Stimulated activated CD4-positive, alpha-beta T cell treated with anti-CD3 and anti-CD28 coated beads, Interleukin-15, amount 100 ng/mL, for 1 hour (primary cell): ENCODE measurements at places on chromosomes 1 and 21.

- DNase-seq = no peak
Measured at GRCh38 chr1:214739621-214740238, 136.7 kb downstream of the CENPF start.

DNA sequence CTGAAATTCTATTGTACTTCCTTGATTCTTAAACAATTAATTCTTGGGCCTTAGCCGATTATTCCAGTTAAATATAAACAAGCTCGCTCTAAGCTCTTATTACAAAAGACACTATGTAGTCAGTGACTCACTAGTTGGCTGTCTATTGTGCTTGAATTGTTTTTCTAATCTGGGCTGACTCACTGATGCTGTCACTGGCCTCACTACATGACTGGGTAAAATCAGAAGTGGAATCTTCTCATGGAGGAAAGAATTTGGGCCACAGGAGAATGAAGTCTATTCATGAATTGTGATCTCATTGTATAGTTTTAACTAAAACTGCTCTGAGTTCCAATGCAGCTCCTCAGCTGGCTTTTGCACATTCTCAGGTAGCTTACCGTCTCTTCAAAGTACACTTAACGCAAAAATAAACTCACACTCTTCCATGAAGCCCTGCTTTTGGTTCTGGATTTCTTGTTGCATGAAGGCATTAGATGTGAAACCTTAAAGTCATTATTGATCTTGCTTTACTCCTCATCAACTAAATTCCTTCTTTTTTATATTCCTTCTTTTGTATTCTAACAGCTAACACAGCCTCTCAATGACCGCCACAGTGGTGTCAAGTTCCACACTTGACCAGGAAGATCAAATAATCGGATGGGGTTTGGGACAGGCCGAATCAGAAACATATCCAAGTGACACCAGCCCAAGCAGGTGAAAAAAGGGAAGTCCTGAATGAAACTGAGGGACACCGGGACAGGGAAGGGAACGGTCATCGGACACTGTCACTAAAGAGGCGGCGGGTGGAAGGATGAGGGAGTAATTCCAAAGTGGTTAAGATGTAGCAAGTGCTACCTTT, 80.9 kb upstream of the LBR start:
- DNase-seq = no peak

- no peak for DNase-seq
Measured at GRCh38 chr21:27043377-27043776, 76.5 kb upstream of the ADAMTS5 start.

- no peak for DNase-seq
Measured at GRCh38 chr1:156811168-156811567, 5.5 kb downstream of the SH2D2A start.

DNA sequence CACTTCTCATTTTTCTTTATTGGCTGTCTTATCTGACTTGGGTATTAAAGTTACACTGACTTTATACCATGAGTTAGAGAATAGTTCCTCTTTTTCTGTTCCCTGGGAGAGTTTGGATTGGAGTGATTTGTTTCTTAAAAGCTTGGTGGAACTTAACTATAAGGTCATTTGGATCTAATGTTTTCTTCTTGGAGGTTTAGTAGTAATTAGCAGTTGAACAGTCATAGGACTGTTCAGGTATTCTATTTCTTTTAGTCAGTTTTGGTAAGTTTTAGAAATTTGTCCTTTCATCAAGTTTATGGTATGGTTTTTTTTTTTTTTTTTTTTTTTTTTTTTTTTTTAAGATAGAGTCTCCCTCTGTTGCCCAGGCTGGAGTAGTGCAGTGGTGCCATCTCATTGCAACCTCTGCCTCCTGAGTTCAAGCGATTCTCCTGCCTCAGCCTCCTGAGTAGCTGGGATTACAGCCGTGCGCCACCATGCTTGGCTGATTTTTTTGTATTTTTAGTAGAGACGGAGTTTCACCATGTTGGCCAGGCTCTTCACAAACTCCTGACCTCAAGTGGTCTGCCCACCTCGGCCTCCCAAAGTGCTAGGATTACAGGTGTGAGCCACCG, 6.3 kb downstream of the TTC3 start:
- no peak for DNase-seq

- no peak for DNase-seq
Measured at GRCh38 chr21:33244082-33244778, 14.5 kb downstream of the IFNAR2 start.

DNA sequence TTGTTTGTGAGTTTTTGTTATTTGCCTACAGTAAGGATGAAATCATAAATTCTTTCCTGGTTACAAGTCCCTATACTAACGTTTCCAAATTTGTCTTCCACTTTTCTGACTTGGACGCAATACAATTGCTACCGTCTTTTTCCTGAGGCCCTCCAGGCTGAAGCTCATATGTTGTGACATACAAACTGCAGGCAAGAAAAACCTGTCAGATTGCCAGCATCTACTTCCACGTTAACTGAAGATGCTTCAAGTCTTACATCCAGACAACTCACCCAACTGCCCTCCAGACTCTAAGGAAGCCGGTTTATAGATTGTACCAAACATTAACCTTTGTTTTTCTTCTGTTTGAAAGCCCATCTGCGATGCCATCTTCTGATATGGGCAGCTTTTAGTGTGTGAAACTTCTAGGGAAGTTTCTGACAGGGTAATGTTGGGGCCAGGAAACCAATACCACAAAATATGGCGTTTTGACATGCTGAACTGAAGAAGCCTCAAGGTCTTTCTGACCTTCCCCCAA, 21.4 kb upstream of the RNF11 start:
- no peak for DNase-seq

DNA sequence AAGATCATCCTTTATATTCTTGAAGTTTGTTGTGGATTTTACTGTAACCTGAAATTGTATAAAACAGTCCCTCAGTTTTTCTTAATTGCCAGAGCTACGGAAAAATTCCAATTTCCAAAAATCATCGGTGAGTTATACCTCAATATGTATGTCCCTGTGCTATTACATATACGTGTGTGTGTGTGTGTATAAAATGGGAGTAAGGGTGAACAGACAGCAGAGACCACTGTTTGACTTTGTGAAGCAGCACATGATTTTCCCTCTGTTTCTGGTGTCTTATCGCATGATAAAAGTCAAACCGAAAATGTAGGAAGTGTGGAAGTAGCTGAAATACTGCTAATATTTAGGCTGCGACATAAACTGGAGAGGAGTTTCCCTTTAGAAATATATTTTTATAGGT, 1.2 kb downstream of the OR2T1 start:
- DNase-seq = no peak

- DNase-seq = no peak
Measured at GRCh38 chr1:45518910-45519309, 2.8 kb downstream of the PRDX1 start.

GRCh38 chr1:112316254-112316913, 79.6 kb upstream of the CTTNBP2NL start:
- DNase-seq = no peak

GRCh38 chr21:34023691-34024373, 49.5 kb upstream of the MRPS6 start:
- no peak for DNase-seq

DNA sequence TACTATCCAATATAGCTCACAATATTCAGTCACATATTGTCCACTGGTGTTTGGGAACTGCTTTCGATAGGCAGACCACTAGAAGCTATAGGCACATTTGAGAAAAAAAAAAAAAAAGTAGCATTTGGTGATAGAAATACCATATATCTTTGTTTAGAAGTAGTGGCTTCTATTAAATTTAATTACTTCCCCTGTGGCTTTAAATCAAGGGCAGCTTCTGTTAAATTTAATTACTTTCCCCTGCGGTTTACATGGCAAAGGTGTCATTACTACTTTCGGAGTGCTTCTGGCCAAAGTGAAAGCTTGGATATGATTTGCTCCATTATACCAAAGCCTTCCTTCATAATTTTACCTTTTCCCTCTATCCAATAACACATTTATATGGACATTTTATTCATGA, 229.9 kb downstream of the TTLL7 start:
- DNase-seq = no peak

GRCh38 chr1:173009597-173009996, 41.1 kb downstream of the TNFSF18 start:
- DNase-seq = no peak

DNA sequence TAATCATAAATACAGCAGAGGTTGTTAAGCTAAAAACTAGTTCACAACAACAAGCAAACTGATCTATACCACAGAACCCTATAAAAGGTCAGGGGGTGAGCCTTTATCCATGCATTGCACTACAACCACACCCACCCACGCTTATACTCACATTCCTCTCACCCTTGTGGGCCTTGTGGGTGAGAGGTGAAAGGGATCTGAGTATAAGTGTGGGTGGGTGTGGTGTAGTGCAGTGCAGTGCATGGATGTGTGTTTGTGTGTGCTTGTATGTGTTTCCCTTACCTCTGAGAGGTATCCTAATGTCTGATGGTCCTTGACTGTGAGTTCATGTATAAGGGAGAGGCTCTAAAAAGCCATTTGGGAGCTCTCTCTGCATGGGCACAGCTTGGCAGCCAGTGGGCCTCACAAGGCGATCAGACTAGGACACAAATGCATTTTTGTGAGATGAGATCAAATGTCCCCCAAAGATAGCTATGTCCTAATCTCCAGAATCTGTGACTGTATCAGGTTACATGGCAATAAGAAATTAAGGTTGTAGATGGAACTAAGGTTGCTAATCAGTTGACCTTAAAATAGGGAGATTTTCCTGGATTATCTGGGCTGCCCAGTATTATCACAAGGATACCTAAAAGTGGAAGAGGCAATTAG, 95.5 kb upstream of the DPT start:
- DNase-seq = no peak

- DNase-seq = no peak
Measured at GRCh38 chr1:244952280-244952933, 88.1 kb upstream of the HNRNPU start.

DNA sequence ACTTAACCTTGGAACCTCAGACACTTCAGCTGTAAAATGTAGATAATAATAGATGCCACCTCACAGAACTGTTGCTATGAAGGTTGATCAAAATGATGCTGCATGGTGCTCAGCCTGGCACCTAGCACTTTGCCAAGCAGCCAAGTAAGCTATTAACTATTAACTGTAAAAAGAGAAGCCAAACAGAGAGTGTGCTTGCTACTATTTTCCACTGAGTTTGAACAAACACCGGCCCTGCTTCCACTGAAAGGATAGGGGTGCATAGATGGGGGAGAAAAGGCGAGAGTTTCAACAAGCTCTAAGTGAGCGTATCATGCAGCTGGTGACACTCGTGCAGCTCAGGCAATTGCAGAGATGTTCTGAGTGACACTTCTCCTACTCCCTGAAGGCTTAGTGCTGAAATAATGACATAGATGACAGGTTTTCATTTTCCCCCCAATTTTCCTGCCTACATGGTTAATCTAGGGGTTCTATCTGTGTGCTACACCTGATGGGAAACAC, 78.2 kb downstream of the GPR88 start:
- DNase-seq = no peak

GRCh38 chr1:167090314-167090942, at the start of gene GPA33:
GPA33 (minus strand) TSS chr1:167090377; CDS start chr1:167090287, 90 bp downstream.
- no peak for DNase-seq

DNA sequence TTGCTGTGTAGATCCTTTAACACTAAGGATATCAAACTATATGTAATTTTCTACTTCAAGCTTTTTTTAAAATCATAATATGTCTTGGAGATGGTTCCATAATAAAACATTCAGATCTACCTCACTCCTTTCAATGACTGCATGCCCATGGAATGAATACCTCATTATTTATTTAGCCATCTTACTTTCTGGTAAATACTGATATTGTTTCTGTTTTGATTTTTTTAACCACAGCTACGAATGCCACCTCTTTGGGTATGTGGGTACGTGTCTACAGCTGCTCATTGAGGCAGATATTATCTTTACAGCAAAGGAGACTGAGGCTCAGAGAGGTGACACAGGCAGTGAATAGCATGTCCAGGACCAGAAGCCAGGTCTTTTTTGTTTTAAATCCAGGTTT, 215.7 kb downstream of the ST6GALNAC3 start:
- no peak for DNase-seq

GRCh38 chr1:234477386-234478151, 1.4 kb downstream of the TARBP1 start:
- no peak for DNase-seq

DNA sequence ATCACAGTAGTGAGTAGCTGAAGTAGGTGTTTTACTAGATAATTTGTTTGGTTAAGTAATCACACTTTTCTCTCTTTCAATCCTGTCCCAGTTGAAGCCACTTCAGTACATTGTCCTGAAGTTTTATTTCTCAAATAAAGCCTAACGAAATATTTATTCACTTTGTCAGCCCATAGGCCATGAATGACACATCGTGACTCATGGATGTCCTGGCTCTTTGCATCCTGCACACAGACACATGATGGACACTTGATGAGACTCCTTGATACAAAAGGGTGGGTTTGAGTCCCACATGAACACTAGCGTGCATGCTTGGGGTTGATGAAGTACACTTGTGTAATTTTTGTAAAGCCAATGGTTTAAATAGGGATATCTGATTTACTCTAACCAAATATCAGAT, 22.7 kb upstream of the LAMC2 start:
- no peak for DNase-seq

DNA sequence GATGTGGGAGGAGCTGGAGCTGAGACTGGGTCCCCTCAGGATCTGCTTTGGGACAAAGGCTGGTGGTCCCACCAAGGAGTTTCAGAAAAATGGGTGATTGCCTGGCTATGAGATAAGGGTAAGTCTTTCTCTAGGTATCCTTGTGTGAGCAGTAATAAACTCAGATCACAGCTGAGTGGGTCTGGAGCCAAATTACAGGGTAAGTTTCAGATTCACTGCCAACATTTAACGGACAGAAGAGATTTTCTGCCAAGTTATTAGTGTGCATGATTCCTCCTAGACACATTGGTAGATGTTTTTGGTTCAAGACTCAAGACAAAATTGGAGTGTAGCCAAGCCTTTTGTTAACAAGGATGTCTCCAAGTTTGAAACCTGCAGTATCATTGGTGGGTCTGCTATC, 7.5 kb downstream of the CD1B start:
- DNase-seq = no peak

- no peak for DNase-seq
Measured at GRCh38 chr1:41355356-41355755, 5.9 kb upstream of the FOXO6 start.

GRCh38 chr1:180765151-180765550, 133.3 kb downstream of the XPR1 start:
- no peak for DNase-seq

- no peak for DNase-seq
Measured at GRCh38 chr1:83101406-83101805, 897.5 kb downstream of the TTLL7 start.

- no peak for DNase-seq
Measured at GRCh38 chr21:39000496-39000895, 182.8 kb downstream of the PSMG1 start.

DNA sequence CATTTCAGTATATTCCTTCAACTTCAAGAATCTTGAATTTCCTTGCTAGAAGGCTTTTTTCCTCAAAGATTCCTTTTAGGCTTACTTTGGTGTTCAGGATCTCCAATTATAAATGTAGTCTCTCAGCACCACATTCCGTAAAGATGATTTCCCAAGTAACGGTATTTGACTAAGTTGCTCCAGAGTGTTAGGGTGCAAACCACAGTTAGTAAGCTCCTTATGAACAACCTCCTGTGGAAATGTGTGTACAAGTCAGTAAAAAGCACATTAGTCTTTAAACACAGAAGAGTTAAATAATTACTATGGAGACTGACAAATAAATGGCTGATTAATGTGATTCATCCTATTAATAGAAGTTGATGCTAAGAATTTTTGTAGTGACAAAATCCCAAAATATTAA, 10.3 kb downstream of the DONSON start:
- DNase-seq = no peak
